Osteoblast (primary cell): ENCODE measurements at places on chromosomes 3 and 15.

DNA sequence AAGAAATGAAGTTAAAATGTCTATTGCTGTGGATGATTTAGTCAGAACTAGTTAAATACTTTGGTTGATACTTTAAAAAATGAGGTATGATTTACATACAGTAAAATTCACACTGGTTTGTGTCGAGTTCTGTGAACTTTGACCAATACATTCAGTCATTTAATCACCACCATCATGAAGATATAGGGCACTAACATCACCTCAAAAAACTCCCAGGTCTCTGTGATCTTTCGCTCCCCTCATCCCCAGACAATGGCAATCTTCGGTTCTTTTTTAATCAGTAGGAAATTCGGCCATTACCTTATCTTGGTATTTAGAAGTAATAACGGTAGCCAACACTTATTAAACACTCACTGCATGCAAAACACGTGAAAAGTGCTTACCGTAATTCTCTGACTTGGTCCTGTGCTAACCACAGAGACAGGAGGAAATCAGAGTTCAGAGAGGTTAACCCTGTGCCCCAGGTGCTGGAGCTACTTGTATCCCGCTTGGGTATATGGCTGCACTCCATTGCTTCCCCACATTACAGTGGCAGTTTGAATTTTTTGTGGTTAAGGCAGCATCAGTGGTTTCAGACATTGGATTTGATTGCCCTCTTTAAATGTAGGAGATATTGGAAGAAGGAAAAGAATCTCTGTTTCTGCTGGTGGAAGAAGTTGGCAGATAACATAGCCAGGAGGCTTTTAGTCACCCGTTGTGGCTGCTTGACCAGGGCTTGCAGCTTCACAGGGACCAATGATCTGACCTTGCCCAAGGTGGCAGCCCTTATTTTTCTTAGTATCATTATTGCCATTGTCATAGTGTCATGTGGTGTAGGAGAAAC lies 4.2 kb downstream of the PLCL2 start:
- no peak for DNase-seq

DNA sequence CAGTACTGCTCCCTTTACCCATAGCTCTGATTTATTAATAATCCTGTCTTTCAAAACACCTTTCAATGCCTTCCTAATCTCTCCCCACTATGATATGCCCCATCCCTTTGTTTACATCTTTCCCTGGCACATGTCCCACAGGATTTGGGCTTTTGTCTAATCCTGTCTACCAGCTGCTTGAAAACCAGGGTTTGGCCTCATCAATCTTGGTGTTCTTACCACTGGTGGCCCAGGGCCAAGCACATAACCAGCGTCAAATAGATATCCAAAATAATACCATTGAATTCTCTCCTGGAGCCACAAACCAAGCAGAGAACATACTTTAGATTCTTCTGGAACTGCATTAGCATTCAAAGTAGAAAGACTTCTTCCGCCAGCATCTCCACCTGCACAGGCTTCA lies 104.8 kb upstream of the PPP2R3A start:
- no peak for DNase-seq

DNA sequence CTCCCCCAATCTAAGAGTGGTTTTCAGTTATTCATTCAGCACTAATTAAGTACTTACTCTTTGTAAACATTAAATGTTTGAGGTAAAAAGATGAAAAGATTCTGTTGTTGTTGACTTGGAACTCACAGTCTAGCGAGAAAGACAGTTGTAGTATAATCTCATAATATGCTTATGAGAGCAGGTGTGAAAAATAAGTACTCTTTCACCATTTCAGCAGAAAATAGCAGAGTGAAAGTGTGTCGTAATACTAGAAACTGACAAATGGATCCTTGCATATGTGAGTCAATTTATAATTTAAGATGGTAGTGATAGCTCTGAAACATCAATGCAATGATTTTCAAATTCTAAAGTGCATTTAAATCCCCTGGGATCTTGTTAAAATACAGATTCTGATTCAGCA lies 618.8 kb upstream of the CCDC54 start:
- DNase-seq = no peak

DNA sequence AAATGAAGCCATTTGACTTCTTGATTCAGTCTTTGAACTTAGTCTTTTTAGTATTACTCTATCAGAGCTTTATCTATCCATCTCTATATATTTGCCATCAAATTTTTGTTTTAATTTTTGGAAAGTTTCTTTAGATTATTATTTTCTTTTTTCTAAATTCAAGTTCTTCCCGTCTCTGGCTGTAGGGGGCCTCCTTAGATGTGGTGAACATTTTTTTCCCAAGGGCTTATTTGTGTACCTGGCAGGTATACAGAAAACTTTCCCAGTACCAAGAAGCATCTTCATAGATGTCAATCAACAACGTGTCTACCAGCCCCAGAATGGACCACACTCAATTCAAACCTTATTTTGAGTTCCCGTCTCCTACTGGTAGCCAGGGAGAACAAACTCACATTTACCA lies 486.8 kb upstream of the CNTN4 start:
- DNase-seq = no peak

- no peak for DNase-seq
Observed at GRCh38 chr15:58448331-58448730, 16.5 kb downstream of the LIPC start.

- DNase-seq = no peak
Observed at GRCh38 chr15:92273286-92273685, 120.4 kb upstream of the ST8SIA2 start.

- DNase-seq = no peak
Observed at GRCh38 chr3:132912416-132912753, 125.8 kb upstream of the TMEM108 start.

- DNase-seq = no peak
Observed at GRCh38 chr3:60754617-60755016, 496.6 kb downstream of the FHIT start.

- peak; percentile 42 for DNase-seq
Observed at GRCh38 chr3:112046599-112046998, 12.1 kb downstream of the TMPRSS7 start.

GRCh38 chr3:55000546-55000945 lies 72.7 kb upstream of the LRTM1 start:
- DNase-seq = peak; percentile 84

DNA sequence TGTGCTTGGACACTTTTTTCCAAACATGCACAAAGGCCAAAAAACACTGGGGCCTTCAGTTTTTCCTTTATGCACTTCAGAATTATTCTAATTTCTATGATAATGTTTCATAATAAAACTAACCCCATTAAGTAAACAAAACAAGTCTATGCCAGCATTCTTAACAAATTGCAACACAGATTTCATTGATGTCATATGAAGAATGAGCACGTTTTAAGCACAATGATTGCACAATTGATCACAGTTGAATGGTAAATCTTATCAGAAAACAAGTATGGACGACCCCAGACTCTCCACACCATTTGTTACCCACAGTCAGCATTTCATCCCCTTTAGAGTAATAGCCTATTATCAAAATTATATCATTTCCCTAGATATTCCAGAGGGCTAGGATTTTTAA lies 46.7 kb upstream of the PROK2 start:
- DNase-seq = no peak
